Kidney epithelial cell (primary cell): ENCODE measurements at places on chromosomes 13 and 19.
A peak's percentile ranks its signal among the peaks of the same experiment; 100 is the strongest.

- DNase-seq: no peak
These were observed 45.4 kb downstream of the PEPD start for GRCh38 chr19:33476151-33476707.

DNA sequence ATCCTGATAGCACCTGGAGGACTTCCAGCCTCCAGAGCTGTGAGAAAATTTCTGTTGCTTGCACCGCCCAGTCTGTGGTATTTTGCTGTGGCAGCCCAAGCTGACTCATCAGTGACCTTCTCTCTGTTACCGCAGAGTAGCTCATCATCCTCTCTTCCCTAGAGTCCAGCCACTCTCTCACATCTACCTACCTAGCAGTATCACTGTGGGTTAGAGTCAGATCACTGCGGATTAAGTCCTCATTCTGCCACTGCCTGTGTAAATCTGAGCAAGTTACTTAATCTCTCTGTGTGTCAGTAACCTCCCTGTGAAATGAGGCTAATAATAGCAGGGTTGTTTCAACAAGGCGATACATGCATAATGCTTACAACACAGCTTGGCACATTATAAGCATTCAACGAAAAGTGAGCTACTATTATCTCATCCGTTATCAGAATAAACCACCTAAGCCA is 40.3 kb upstream of the USPL1 start:
- DNase-seq: peak; percentile 76

DNA sequence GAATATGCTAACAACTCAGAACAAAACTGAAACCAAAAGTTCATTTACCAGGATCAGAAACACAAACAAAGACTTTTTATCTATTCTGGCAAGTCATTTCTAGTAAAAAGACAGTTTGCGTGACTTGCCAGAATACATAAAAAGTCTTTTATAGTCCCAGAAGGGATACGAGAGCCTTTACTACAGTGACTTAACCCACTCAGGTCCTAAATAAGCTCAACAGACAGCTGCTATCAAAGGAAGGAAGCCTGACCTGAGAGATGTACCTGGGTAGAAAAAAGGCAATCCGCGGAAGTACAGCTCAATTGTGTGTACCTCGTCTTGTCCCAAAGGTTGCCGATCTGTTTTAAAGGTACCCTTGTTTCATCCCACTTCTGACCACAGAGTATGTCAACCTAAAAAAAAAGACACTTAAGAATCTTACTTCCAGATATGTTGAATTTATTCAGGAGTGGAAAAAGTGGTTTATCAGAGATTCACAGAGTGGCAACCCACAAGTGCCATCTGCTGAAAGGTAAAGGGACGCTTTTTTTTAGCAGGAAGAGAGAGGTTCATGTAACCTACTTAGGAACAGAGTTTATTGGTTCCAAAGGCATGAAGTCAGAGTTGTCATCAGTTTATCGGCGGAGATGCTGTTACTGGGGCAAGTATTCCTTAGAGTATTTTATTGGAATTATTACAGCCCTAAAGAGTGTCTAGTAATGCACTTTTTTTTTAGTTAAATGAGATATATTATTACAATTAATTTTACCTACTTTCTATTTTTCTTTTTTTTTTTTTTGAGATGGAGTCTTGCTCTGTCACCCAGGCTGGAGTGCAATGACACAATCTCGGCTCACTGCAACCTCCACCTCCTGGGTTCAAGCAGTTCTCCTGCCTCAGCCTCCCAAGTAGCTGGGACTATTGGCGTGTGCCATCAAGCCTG is 69.7 kb upstream of the C1QTNF9B start:
- DNase-seq: no peak

DNA sequence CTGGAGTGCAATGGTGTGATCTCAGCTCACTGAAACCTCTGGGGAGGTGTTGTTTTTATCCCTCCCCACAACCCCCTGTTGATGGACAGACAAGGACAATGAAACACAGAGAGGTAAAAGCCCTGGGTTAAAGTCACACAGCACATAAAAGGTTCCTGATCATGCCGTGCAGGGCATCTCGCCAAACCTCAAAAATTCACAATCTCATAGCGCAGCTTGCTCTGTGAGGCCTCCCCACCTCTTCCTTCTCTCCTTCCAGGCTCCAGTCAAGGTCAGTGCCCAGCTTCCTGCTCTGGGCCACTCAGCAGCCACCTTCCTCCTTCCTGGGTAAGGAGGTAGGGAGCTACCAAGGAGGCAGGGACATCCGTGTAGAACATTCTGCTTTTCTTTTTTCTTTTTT is 2.3 kb downstream of the FUT2 start:
- no peak for DNase-seq

GRCh38 chr19:3441986-3442329 is 38.4 kb downstream of the SMIM24 start:
- no peak for DNase-seq

DNA sequence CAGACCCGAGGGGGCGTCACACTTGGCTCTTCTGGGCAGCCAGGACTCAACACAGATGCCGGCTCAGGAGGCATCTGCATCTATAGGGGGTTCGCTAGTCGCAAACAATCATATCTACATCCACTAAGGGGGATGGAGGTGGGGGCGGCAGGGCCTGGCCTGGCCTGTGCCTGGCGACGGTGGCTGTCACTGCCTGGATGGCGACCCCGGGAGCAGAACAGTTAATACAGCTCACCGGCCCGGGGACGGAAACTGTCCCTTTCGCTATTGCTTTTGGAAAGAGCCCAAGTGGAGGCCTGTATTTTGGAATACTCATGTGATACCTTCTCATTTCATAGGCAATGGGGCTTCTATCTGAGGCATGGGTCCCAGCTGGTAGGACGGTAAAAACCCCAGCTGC is 17.7 kb downstream of the SGTA start:
- DNase-seq: no peak

DNA sequence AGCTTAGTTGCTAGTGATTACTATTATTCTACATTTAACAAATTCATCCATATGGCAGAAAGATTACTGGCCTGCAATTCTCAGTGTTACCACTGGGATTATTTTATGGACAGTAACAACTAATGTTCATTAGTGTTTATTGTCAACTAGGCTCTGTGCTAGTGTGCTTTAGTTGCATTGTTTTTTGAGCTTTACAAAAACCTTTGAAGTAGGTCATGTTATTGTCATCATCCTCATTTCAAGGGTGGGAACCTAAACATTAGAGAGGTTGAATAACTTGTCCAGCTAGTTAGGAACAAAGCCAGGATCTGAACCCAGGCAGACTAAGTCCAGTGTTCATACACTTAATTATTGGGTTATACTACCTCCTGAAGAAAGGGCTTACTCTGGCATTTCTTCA is 27.8 kb upstream of the TDRD3 start:
- DNase-seq: no peak

GRCh38 chr13:112244495-112245177 is 131.5 kb upstream of the SPACA7 start:
- DNase-seq: no peak

DNA sequence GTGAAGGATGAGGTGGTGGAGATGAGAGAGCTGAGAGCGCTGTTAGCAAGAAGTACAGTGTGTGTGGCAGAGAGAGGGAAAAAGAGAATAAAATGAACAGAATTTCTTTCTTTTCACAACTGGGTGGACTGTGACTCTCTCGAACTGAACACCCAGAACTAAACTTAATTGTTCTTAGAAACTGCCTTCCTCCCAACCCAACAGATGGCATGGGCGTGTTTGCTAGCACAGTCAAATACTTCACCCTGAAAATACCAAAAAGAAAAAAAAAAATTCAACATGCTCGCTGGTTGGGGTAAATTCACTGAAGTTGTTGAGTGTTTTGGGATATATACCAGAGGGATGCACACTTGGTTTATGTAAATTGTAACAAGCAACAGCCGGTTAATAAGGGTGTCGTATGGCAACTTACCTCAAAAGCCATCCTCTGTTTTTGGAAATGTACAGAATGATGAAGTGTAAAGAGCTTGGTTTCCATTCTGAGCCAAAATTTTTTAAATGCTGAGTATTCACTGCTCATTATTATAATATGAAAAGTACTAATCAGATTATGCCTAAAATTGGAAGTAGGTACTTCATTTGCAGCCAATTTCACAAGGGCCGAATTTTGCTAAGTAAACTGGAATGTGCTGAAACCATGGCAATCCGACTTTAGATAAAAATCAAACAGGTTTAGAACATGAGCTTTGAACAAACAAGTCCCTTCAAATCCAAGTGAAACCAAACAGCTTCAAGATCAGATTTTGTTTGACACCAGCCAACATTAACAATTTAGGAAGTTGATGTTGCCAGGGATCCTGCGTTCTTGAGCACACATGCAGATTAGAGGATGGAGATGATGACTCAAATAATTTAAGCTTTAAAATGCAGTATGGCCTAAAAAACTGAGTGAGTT is 115.8 kb downstream of the ZIC5 start:
- no peak for DNase-seq

DNA sequence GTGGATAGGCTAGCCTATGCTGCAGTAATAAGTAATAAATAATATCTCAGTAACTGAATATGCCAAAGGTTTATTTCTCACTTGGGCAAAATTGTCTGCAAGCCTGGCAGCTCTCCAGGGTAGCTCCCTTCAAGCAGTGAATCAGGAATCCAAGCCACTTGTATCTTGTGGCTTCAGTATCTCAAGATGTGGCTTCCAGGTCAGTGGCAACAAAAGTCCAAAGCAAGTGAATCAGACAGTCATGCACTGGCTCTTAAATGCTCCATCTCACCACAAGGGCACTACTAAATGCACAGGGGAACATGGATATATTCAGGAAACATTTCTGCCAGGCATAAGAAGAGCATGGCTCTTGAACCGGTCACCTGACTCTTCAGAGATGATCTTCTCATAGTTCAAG is 126.3 kb downstream of the KCTD12 start:
- no peak for DNase-seq

DNA sequence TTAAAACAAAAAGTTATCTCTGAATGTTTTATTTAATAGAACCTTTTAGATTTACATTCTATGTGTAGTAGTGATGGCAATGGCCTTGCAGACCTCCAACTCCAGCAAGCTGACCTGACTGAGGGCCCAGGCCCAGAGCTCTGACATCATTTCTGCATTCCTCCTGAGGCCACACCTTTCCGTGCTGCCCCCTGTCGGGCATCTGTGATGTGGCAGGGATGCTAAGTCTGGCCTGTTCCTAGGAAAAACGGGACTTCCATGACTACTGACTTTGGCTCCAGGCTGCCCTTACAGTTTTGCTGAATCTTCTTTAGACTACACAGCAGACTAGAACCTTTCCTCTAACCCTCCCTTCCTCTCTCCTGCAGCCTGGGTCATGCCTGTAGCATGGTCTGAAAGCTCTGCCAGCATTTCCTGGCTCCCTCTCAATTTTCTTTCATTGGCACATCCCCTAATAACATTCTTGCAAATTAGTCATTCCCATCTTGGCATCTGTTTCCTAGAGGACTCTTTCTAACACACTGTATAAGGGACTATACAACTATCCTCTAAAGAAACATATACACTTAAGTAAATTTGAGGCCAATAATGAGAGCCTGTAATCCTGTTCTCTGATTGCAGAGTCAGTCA is 249.1 kb downstream of the GPC5 start:
- DNase-seq: no peak

GRCh38 chr19:32837531-32837930 is 32.0 kb downstream of the SLC7A9 start:
- no peak for DNase-seq

- DNase-seq: no peak
These were observed 2.4 kb upstream of the HSH2D start for GRCh38 chr19:16141043-16141442.
